Activated CD8-positive, alpha-beta memory T cell treated with anti-CD3 and anti-CD28 coated beads for 24 hours (primary cell): ENCODE measurements at places on chromosomes 7 and 10.

DNA sequence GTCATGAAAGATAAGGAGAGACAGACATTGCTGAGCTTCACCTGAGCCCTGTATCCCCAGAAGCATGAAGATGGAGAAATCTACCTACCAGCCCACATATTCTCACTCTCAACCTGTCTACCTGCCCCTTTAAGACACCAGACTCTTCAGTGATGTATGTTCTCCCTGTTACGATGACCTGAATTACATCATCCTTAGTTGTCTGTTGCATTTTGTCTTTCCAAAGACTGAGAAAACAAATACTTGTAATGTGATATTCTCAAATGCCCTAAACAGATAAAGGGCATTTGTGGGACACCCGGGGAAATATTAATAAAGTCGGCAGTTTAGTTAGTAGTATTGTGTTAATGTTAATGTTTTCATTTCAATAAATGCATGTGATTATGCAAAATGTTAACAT is 305.8 kb upstream of the IGFBP3 start:
- no peak for DNase-seq

- DNase-seq, result no peak
Measured at GRCh38 chr7:2065528-2065927, 167.2 kb downstream of the MAD1L1 start.

DNA sequence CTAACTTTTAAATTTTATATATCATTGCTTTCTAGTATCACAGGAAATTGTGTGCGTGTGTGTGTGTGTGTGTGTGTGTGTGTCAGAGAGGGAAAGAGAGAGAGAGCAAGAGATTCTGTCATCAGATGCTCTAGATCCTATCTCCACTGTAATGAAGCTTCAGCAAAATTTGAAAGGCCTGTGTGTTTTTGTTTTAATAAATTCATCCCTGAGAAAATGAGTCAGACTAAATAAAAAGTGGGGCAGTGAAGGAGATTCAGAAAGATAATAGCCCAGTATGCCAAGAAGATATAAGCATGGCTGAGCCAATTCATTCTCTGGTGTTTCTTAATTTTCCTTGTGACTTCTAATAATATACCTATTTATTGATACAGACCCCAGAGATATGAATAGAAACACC is 184.2 kb upstream of the TMEM196 start:
- no peak for DNase-seq

- no peak for DNase-seq
Measured at GRCh38 chr10:23951841-23952240, 257.1 kb upstream of the KIAA1217 start.

DNA sequence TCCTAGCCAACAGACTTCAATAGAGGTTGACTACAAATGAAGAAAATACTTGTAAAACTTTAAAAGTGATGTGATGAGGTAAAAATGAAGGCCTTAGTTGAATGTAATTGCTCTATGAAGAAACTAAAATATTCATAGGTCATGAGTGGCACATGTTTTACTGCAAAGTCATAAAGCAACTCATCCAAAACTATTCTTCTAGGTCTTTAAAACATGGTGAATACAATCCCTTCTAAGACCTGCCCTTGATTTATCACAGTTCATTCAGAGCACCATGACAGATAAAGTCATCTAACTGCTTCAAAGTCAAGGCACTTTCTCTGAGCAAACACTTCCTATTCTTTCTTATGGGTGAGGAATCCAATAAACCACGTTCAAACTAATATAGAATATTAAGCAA is 713.5 kb downstream of the SORCS1 start:
- DNase-seq, result no peak

GRCh38 chr7:142407939-142408570 is 150.2 kb upstream of the PRSS58 start:
- no peak for DNase-seq

DNA sequence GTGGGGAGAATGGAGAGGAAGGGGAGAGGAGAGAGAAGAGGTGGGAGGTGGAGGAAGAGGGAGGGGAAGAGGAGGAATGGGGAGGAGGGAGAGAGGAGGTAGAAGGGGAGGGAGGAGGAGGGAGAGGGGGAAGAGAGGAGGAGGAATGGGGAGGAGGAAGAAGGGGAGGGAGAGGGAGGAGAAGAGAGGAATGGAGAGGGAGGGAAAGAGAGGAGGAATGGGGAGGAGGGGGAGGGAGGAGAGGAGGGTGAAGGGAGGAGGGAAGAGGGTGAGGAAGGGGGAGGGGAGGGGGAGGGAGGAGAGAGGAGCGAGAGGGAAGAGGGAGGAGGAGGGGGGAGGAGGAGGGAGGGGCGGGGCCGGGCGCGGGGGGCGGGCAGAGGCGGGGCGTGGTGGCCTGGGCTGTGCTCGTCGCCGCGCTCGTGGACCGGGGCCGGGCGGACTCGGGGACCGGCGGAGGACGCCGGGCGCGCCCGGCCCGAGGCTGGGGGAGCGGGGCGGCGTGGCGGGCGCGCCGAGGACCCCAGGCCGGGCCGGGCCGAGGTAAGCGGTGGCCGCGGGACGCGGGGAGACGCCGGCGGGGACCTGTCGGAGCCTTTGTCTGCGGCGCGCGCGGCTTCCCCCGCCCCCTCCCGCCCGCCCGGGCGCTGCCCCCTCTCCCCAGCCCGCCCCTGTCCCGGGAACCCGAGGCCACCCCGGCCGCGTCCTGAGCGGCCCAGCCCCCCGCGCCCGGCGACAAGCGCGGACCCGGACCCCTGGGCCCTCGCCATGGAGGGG is at the start of gene SLC29A4:
Gene SLC29A4 (plus strand): TSS at position 401 of the 774 bp plus-strand sequence. CDS start 4,874 bp downstream, outside the sequence.
- no peak for DNase-seq

- no peak for DNase-seq
Measured at GRCh38 chr10:121772406-121772805, 155.4 kb downstream of the ATE1 start.

DNA sequence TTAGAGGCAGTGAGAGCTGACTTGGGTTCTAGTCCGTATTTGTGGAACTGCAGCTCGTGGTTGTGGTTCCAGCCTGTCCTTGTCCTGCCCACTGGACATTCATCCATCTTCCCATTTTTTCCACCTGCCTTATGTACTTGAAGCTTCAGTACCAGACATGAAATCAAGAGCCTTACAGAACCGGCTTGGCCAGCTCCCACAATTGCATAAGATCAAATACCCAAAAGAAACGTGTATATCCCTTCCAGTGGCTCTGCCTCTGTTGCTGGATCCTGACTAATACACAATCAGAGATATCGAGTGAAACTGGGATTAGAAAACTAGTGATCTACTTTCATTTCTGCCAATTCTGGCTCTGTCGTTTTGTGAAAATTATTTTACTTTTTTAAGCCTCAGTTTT is 23.8 kb upstream of the LIPA start:
- no peak for DNase-seq

GRCh38 chr7:92460510-92460909 is 13.2 kb downstream of the GATAD1 start:
- DNase-seq, result no peak

GRCh38 chr10:123746942-123747341 is 80.8 kb downstream of the GPR26 start:
- no peak for DNase-seq

DNA sequence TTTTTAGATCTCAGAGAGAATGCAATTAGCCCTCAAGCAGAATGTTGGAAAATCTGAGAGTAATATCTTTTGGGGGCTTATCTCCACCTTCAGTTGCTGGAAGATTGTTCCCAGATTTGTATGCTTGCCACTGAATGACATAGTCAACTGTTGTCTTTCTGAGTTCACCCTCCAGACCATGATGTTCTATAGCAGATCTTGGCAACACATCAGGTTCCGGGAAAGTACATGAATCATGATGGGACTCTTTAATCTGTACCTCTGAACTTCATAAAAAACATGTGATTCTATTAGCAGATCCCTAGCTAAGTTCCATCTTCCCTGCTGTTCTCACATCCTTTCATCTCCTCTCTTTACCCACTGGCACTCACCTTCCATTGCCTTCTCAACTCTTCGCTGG is 68.9 kb downstream of the PLCE1 start:
- DNase-seq, result no peak

DNA sequence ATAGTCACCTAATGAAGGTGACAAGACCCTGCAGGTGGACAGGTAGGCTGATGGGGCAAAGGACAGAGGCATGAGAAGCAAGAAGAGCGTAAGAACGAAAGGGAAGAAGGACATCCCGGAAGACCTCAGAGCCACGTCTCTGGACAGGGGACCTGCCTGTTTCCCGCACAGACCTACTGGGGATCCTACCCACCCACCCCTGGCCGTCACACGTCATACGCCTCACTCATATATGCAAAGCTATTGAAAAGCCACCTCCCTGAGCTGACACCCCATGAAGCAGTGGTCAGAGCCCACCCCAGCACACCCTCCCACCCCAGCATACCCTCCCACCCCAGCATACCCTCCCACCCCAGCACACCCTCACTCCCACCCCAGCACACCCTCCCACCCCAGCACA is 140.6 kb downstream of the GRID1 start:
- no peak for DNase-seq

GRCh38 chr7:16615228-16615627 is 30.3 kb downstream of the ANKMY2 start:
- no peak for DNase-seq

GRCh38 chr10:33142295-33142694 is 184.3 kb upstream of the ITGB1 start:
- no peak for DNase-seq

DNA sequence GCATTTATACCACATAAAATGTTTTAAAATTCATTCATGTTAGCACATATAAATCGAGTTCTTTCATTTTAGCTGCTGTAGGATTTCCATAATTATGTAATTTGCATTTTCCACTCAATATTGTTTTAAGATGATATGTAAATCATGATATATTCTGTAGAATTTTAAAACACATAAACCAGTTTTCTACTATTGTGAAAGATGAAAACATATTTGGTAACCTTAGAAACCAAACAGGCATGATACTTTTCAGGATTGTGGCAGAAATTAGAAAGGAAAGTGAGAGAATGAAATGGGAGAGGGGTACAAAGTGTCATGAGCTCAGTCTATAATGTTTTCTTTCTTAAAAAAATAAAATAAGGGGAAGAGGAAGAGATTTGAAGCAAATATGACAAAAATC is 269.3 kb downstream of the PPP1R3A start:
- DNase-seq, result no peak

DNA sequence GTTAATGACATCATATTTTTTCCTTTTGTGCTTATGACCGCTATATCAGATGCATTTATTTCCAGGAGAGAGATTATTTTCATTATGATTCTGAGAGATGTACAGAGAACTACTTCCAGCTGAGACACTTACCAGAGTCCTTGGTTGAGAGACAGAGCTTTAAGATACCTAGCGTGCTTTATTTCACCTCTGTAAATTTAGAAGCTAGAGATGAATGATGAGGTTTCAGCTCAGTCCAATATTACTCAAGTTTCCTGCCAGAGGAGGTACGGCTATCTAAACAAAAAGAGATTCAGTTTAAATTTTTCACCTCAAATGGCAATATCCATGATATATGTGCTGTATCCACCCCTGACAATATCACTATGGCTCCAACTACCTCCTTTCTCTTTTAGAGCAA is 182.6 kb upstream of the FAM3C start:
- DNase-seq, result no peak

DNA sequence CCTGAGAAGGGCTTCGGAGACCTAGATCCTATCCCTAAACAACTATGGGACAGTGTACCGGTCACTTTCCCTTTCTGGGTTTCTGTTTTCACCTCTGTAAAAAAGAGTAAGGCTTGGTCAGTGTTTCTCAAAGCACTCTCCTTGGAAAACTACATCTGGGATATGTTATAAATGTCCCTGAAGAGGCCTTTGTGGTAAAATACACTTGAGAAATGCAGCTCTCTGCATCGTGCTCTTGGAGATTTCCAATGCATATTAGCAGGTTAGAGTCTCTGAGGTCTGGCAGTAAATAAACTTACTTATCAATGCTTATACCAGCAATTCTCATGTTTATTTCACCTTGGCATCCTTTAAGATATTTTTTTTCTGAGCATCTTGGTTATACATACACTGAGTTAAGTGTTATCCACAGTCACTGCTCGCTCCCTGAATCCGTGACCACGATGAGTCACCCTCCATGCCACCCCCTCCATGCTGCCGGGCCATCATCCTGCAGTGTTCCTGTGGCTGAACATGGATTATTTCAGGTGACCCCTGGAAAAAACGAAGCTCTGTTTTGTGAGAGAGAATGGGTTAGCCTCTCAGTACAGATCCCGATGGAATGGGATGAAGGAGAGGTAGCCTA is 3.3 kb upstream of the TBXAS1 start:
- peak; percentile 28 for DNase-seq

DNA sequence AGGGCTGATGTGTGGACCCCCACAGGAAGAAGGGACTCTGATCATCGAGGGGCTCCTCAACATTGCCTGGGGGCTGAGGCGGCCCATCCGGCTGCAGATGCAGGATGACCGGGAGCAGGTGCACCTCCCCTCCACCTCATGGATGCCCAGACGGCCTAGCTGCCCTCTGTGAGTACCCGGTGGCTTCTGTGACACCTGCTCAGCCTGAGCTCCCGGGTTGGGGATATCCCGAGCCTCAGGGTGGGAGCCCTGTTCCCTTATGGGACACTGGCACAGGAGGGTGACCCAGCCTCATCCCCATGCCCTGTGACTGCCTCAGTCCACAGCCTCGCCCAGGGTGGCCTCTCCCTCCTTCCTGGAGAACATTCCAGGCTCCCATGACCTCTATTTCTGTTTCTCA is 3.9 kb upstream of the DEPP1 start:
- no peak for DNase-seq

GRCh38 chr7:105141068-105141467 is 127.1 kb downstream of the KMT2E start:
- DNase-seq, result no peak

GRCh38 chr7:100221231-100221718 is 1.5 kb downstream of the PVRIG start:
- DNase-seq, result peak; percentile 85

- no peak for DNase-seq
Measured at GRCh38 chr10:48844616-48845015, 95.0 kb downstream of the LRRC18 start.

- DNase-seq, result peak; percentile 66
Measured at GRCh38 chr7:117212969-117213877, 109.6 kb downstream of the WNT2 start.

DNA sequence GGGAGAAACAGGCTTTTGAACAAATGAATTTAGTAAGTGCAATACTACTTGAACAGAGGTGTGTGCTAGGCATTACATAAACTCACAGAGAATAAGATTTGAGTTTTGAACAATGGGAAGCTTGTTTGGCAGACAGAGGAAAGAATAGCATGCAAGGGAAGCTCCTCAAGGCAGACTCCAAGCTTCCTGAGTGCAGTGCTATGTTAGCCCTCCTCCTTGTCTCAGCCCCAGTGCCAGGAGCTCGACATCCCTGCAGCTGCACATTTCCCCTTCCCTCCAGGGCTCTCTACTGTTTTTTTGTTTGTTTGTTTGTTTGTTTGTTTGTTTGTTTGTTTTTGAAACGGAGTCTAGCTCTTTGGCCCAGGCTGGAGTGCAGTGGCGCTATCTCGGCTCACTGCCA is 237.5 kb downstream of the IPMK start:
- DNase-seq, result no peak

- DNase-seq, result no peak
Measured at GRCh38 chr10:44723619-44724325, 187.4 kb upstream of the TMEM72 start.

GRCh38 chr10:60496181-60496580 is 106.5 kb upstream of the ANK3 start:
- DNase-seq, result no peak
